ENCODE measurements at places on chromosomes 7 and 10.

DNA sequence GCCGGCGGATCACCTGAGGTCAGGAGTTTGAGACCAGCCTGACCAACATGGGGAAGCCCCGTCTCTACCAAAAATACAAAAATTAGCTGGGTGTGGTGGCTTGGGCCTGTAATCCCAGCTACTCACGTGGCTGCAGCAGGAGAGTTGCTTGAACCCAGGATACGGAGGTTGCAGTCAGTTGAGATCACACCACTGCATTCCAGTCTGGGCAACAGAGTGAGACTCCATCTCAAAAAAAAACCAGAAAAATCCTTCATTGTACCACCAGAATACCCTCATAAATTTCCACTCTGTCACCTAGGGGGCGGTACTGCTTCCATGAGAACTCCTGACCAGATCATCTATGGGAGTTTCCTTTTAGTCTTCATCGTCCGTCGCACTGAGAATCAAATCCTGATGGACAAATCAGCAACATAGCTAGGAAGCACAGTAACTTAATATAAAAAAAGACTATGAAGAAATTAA lies 225.8 kb upstream of the KLF14 start:
- DNase-seq, result peak; percentile 94

GRCh38 chr10:117675514-117676055 lies 133.0 kb downstream of the EMX2 start:
- DNase-seq, result no peak

- DNase-seq, result peak; percentile 88
Observed at GRCh38 chr10:89391907-89392756, at the start of gene IFIT1. Gene IFIT1 (plus strand): TSS chr10:89392623. CDS start chr10:89392713, 90 bp downstream.

DNA sequence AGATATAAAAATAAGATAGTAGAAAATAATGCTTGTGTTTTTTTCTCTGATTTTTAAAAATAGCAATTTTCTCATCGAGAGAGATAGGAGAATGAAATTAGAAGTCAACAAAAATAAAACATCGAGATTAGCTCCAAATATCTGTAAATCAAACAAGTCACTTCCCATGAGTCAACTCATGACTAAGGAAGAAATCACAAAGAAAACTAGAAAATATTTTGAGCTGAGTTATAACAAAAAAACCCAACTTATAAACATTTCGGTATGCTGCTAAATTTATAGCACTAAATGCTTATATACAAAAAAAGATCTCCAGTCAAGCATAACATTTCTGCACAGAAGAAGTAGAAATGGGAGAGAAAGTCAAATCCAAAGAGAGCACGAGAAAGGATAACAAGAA lies 140.1 kb downstream of the ITGA8 start:
- DNase-seq, result peak; percentile 61

GRCh38 chr7:90772410-90772809 lies 176.3 kb downstream of the CDK14 start:
- DNase-seq, result no peak

DNA sequence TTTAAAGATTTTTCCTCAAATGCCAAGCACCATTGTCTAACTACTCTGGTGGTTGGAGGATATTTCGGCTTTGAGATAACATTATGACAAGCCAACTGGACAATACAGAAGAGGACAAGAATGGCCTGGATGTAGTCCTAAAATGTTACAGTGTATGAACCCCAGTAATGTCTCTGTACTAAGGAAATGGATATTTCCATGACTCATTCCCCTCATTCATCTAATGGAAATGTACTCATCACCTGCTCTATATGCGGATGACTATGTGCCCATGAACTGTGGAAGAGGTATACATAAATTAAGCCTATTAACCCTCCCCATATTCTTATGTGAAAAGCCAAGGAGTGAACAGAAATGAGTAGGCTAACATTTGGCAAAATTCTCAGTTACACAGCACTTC lies 207.9 kb downstream of the CACNA2D1 start:
- DNase-seq, result no peak

- no peak for DNase-seq
Observed at GRCh38 chr7:91280185-91280584, 16.0 kb downstream of the FZD1 start.
